ENCODE measurements at places on chromosomes 5 and 9.

GRCh38 chr9:129932303-129933151 is 97.3 kb downstream of the USP20 start:
- DNase-seq, result no peak

DNA sequence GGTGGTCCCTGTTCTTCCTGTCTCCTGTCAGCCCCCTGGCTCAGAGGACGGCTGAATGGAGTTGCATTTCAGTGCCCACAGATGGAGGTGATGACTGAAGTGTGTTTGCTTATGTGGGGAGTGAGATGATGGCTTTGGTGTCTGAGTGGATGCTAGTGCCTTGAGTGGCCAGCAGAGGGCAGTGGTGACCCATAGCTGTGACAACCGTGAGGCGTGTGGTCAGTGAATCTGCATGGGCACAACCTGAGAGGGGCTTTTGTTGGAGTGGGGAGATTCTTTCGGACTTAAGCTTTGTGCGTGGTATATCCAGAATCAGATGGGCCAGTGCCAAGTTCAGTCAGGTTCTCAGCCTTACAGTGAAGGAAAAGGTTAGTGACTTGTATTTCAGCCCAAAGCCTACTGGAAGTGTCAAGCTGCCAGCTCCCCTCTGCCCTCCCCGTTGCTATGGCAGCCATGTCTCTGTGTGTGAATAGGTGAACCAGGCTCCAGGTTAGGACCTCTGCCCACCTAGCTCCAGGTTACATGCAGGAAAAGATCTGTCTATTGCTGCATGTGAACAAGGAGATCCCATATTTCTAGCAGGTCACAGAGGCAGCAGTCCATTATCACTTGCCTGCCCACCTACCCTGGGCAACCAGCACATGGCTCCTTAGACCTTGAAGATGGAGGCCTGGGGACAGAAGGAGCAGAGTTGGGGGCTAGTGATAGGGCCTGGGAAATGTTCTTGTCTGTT is 14.7 kb upstream of the CXXC5 start:
- DNase-seq, result no peak

DNA sequence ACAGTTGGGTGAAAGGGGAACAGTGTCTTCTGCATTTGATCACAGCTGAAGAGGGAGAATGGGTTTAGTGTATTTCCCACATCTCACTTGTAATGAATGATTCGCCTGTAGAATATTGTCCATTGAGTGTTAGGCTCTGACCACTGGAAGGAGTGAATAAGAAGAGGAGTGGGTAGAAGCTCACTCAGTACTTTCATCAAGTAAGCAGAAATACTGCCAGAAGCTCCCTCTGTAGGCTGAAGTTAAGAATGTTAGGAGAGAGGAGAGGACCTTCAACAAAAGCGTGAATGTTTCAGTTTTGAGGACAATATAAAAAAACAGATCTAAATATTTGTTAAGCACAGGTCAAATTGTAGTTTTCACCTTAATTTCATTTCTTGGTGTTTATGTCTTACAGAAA is 27.5 kb downstream of the FSD1L start:
- DNase-seq, result no peak

GRCh38 chr9:132327537-132327936 is 27.2 kb downstream of the SETX start:
- DNase-seq, result no peak

- DNase-seq, result no peak
These were observed 12.1 kb downstream of the NR4A3 start for GRCh38 chr9:99833735-99834134.

DNA sequence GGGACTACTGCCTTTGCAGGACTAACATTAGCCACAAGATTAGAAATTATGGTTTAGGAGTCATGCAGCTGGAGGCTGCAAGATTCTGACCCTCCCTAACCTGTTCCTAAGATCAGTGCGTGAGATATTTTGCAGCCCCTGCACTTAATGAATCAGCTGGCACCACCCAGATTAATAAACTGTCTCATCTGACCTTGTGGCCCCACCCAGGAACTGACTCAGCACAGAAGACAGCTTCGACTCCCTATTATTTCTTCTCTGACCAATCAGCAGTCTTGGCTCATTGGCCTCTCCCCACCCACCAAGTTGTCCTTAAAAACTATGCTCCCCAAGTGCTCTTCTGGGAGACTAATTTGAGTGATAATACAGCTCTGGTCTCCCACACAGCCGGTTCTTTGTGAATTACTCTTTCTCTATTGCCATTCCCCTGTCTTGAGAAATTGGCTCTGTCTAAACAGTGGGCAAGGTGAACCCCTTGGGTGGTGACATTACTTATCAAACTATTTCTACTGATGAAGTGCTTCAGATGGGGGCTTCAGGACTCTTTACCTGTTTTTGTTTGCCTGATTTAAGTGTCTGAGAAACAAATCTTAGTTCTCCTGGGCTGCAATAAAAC is 17.0 kb downstream of the CTSL start:
- DNase-seq, result no peak

DNA sequence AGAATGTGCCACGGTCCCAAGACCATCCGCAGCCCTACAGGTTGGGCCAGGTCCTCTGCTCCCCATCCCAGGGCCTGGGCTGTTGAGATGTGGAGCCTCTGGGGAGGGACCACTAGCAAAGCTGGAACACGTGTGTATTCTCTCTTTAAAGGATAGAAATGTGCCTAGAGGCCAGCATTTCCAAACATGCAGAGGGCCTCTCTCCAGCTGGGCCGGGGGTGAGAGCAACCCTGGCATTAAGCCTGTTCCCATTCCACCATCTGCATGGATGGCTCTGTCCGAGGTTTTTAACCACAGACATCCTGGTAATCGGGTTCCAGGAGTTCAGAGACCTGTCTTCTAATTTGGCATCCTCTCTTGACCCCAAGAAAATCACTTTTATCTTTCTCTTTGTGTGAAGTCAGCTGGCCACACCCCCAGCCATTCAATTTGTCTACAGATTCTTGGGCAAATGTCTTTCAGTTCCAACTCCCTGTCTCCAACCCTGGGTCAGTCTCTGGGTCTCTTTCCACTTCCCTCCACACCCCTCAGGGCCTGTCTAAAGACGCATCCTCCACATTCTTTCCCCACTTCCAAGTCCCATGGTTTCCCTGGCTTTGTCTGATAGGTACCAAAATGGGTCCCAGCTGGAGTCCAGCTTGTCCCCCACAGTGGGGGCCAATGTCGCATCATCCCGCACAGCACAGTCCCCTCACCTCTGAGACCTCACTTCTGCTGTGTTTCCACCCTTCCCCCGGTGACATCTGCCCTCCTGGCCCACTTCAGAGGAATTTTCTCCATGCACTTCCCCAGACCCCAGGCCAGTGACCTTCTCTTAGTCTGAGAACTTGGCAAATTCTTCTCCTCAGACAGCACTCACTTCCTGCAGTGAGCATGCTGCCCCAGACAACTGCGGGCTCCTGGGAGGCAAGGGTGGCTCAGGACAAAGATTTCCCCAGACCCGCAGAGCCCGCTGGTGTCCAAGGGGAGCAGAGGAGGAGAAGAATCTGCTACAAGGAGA is 56.8 kb downstream of the PTPDC1 start:
- no peak for DNase-seq

- no peak for DNase-seq
These were observed 8.8 kb downstream of the KCNV2 start for GRCh38 chr9:2725898-2726649.

- no peak for DNase-seq
These were observed 19.3 kb upstream of the MAPK9 start for GRCh38 chr5:180311216-180311615.

DNA sequence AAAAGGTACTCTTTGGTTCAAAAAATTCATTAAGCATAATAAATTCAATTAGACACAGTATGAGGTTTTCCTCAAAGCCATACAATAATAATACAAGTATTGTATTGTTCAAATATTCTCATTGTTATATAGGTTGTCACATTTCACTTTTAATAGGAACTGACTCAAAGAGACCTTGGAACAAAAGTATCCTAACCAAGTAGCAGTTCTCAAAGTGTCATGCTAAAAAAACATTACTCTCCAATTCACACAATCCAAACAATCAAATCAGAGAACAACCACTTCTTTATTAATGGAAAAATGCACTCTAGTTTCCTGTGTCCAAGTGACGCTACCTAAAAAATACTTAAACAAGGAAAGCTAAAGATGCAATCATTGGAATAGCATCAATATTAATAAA is 115.4 kb downstream of the DENND1A start:
- no peak for DNase-seq

GRCh38 chr5:81080809-81081460 is 120.8 kb downstream of the RASGRF2 start:
- DNase-seq, result no peak

GRCh38 chr9:32455738-32456137 is 70.3 kb downstream of the RIGI start:
- DNase-seq, result no peak

GRCh38 chr9:115398313-115398650 is 280.3 kb upstream of the TNC start:
- no peak for DNase-seq

DNA sequence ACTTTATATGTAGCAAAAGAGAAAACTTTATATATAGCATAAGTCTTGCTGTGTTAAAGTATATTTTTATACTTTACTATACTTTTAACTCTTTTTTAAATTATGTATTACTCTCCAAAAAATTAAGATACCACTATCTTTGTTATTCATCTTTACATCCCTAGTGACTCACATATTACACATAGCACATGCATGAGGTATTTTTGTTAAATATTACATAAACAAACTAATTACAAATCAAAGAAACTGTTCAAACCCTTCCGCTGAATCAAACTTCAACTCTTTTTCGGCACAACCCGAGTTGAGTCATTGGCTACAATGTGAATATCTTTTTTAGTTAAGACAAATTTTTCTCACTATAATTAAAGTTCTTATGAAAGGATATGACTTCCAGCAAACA is 32.1 kb downstream of the NADK2 start:
- DNase-seq, result no peak

DNA sequence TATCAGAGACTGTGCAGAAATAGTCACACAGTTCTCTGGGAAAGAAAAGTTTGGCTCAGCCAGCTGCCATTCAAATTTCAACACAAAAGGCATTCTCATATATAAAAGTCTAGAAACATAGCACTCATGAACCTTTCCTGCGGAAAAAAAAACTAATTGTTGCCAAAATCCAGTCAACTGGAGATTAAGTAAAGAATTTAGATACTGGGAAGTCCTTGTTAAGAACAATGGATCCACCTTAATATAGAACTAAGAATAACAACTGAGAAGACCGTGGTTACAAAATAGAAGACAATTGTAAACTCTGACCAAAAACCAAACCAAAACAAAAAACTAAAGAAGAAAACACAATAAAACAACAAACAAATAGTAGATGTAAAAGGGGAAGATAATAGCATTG is 238.8 kb upstream of the PCSK5 start:
- DNase-seq, result no peak

DNA sequence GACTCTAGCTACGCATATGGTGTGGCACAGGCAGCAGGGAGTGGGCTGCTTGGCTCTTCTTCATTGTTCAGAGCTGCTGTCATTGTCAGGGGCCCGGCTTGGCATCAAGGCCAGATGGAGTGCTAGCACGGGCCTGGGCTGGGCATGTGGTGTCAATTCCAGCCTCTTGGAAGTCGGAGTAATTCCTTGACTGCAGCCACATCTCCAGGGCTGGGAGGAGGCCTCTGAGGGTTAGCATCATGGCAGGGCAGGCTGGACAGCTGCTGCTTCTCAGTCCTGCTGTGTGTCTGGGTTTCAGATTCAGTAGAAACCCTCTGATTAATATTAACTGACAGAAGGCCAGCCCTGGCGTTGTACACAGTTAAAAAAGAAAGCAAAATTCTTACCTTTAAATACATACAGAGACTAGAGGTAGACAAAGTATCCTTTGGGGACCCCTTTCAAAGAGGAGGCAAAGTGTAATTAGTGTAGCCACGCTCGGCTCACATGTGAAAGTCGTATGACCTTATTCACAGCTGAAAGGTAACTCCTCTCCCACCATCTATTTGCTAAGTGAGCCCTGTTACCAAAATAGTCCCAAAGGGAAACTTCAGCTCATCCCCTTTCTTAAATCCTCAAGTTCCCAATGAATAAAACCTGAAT is 126.4 kb downstream of the DOCK2 start:
- DNase-seq, result no peak

- no peak for DNase-seq
These were observed 26.1 kb downstream of the ABITRAM start for GRCh38 chr9:108960331-108960730.

- no peak for DNase-seq
These were observed 387.9 kb upstream of the DAP start for GRCh38 chr5:11148810-11149539.

Measured in GM12891 (cell line).